ENCODE measurements at places on chromosomes 5 and 9.

DNA sequence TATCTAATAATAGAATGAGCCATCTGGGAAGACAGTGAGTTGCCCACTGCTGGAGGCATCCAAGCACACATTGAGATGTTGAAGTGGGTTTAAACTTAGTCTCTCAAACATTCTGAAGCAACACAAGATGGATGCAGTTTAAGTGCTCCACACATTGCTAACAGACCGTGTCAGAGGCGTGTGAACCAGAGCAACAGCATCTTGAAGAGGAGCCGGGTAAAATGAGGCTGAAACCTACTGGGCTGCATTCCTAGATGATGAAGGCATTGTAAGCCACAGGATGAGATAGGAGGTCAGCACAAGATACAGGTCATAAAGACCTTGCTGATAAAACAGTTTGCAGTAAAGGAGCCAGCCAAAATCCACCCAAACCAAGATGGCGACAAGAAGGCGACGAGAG is 73.5 kb upstream of the TMEM215 start:
- no peak for DNase-seq

- DNase-seq: no peak
These were observed 21.5 kb downstream of the SLC6A7 start for GRCh38 chr5:150211156-150212030.

DNA sequence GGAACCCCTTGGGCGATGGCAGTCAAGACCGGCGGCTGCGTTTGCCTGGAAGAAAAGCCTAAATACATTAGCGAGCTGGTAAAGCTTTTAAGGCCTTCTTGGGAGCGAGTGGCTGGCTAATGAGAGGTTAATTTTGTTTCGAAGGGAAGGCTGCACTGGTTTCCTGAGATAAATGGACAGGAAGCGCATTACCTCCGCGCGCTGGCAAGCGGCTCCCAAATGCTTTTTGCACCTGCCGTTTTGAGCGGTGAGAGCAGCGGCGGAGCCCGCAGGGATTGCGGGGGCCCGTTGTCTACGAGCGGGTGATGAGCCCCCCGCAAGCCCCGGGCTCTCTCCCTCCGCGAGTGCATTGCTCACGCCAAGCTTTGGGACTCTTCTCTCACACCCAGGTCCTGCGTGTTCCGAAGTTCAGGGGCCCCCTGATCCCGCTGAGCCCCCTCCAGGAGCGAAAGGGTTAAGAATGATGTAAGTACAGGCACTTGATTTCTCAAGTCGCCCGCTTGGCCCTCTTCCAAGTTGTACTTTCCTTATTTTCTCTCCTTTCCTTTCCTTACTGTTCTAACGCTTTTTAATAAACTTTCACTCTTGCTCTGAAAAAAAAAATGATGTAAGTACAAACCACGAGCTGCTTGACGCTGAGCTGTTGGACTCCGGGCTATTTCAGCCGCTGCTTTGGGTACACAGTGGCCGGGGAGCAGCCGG is 3.1 kb upstream of the RGMB start:
- DNase-seq: no peak

DNA sequence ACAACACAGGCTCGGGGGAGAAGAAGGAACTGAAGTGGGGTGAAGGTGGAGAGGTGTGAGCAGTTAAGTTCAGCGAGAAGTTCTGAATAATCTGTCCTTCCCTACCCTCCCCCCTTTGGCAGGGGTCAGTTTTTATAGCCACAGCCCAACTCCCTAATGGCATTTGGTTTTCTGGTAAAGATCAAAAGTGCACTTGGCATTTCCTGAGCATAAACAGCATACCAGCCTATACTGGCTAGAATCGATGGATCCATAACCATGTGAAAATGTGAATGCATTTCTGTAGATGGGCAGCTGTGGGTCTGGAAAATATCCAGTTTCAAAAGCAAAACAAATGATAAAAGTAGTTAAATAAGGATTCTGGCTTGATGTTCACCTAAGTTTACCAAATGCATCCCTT is 410.9 kb downstream of the PLK2 start:
- no peak for DNase-seq

DNA sequence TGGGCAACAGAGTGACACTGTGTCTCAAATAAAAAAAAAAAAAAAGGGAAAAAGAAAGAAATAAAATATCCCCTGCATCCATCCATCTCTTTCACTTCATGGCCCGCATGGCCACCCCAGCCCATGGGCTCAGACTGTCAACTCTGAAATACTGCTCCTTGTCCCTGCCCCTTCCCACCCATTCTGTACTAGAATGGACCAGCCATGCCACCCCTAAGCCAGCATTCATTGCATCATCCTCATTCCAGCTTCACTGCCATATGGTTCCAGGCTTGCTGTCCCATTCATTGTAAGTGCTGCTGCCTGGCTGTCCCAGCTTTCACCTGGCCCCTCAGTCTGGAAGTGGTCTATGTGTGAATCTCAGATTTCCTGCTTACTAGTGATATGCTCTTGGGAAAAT is 46.2 kb downstream of the SPRY4 start:
- DNase-seq: no peak

- no peak for DNase-seq
These were observed 24.1 kb upstream of the CER1 start for GRCh38 chr9:14746626-14747025.

DNA sequence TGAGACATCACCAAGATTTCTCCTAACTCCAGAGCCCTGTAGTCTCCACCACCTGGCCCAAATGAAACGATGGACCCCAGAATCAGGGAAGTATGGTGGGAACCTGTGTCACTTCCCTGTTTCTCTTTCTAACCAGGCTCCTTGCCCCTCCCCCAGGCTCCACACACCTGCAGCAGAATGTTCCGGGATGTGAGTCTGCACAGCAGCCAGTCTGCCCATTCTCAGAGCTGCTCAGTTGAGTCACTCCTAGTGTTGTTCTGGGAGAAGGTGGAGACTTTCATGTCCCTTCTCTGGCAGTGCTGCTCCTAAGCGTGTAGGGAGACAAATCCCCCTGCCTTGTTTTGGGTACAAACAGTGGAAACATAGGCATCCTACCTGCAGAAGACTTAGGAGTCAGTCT is 76.0 kb upstream of the XPA start:
- no peak for DNase-seq

DNA sequence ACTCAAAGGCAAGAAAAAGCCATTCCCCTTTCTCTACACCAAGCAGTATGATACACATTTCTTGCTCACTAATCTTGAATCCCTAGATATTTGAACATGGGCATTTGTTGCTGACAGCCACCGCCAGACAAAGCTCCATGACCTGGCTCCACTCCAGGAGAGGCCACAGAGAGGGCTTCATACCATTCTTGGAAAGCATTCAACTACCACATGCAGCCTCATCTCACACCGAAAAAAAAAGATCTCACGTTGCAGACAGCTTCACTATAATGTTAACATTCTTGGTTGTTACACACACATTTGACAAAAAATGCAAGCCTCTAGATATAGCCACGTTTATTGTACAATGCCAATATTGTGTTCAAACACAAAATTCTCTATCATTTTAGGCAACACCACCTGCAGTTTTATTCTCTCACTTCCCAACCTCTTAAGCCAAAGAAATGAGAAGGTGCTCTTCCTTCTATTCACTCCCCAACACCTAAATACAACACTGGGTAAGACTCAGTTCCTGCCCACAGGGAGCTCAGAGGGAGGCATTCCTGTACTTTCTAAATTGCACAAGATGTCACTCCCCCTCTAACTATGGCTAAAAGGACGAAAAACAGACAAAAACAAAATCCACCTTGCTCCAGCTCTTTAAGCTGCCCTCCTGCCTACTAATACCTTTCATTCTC is 222.4 kb downstream of the TSSK1B start:
- no peak for DNase-seq

DNA sequence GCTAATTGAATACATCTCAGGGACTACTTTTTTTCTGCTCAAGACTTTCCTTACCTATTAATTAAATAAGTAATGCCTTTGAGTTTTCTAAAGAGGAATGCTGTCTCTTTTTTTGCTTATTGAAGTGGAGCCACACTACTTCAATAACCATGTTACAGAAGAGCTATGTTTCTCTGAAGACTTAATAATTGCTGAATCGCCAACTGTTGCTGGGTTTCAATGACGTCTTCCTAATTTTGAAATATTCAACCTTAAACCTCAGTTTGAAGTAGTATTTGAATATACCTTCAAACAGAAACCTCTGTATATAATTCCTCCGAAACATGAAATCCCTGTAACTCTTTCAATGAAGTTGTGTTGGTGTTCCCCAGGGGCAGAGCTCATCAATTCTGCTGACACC is 21.0 kb downstream of the NUDT12 start:
- DNase-seq: no peak

Measured in stimulated activated CD8-positive, alpha-beta memory T cell treated with anti-CD3 and anti-CD28 coated beads, Interleukin-7, amount 100 ng/mL, for 1 hour (primary cell).